T-helper 17 cell (primary cell): ENCODE measurements at places on chromosomes 4 and X.

- DNase-seq: no peak
Observed at GRCh38 chr4:113739197-113739596, 22.3 kb downstream of the CAMK2D start.

GRCh38 chr4:41625531-41625930 lies 87.6 kb downstream of the LIMCH1 start:
- DNase-seq: no peak

DNA sequence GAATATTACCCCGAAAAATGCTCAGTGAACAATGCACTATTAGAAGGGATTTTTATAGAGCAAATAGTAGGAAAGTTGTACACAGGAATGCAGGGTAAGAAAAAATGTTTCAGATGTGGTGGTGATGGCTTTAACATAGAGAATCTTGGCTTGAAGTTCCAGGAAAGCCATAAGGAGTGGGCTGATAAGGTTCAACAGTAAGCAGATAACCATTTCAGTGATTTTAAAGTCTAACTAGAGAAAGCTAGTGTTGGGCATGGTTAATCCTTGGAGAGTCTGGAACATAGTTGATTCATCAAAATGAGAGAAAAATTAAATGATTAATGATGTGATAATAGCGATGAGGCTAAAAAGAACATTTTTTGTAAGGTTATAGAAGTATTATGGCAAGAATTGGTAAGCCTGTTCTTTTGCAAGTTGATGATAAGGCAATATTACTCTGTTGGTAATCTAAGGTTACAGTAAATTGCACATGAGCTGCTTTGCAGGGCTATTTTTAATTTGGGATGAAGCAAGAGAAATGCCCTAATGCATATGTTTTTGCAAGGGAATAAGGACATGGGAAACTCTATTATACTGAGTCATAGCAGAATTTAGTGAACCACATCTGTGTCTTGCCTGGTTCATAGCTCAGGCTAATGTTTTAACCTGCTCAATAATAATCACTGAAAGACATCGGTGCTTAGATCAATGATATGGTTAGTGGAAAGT lies 44.3 kb downstream of the GALNTL6 start:
- no peak for DNase-seq

DNA sequence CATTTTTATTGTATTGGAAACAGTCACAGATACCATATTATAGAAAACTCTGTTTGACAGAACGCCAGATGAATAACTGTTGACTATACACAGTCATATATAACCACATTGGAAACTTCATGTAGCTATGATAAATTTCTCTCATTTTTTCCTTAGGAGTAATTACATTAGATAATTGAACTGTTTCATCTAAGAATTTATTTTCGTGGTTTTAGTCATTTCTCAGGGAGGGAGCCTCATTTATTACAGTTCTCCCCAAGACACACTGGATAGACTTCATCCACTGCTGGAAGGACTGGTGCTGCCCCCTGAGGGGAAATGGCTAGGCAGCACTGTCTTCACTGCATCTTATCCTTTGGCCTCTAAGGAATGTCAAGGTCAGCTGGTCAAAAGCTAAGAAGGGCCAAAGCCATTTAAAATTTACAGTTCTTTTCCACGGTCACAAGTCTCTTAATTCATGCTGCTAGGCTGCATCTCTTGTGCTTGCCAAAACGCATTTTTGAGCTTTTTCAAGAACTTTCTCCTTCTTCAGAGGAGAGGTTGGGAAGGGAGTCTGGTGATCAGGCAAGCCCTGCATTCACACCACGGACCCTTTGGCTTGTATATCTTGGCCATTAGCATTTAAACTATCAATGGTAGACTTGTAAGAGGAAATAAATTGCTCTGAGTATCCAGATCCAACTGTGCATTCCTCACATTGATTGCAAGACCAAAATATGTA lies 145.1 kb downstream of the CBR4 start:
- no peak for DNase-seq

DNA sequence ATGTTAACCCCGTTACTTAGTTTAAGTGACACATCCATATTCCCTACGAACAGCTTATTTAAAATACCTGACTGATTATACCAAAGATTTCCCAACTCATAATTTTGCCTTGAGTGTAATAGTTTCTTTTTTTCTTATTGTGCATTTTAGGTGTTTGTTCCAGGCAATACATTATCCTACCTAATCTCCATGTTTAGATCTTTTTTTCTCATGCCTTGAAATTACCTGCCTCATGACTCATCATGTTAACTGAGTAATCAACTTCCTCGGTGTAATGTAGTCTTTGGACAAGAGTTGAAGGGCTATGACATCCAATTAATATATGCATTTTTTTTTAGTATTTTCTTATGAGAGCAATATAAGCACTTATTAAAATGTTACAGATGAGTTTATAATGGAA lies 228.7 kb upstream of the ANKRD50 start:
- no peak for DNase-seq

- DNase-seq: no peak
Observed at GRCh38 chrX:121987163-121987562, 939.8 kb downstream of the GLUD2 start.

DNA sequence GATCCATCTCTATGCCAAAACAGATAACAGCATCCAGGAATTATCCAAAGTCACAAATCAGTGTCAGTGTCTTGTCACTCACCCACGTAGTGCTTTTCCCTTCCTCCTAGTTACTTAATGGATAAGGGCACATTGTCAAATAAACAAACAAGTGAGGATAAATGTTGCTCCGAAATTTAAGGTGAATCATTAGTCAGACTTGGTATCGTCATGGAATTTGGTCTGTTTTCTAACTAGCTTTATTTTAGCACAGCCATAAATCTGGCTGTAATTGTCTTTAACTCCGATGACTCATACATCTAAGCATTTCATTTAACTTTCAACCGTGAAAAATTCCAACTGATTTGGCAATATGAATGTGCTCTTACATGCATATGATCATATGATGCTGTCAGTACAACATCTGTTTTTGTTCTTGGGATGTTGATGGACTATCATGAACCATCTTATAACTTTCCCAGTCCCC lies 83.3 kb downstream of the SNCA start:
- no peak for DNase-seq

GRCh38 chrX:150693725-150694574 lies 754 bp downstream of the MTMR1 start:
- peak; percentile 53 for DNase-seq

GRCh38 chr4:108427946-108428485 lies 192.4 kb upstream of the RPL34 start:
- DNase-seq: no peak

GRCh38 chr4:114563536-114564315 lies 34.9 kb upstream of the UGT8 start:
- DNase-seq: no peak

DNA sequence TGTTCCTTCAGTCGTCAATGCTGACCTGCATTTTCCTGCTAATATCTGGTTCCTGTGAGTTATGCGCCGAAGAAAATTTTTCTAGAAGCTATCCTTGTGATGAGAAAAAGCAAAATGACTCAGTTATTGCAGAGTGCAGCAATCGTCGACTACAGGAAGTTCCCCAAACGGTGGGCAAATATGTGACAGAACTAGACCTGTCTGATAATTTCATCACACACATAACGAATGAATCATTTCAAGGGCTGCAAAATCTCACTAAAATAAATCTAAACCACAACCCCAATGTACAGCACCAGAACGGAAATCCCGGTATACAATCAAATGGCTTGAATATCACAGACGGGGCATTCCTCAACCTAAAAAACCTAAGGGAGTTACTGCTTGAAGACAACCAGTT lies 12.6 kb downstream of the TLR8 start:
- DNase-seq: no peak

DNA sequence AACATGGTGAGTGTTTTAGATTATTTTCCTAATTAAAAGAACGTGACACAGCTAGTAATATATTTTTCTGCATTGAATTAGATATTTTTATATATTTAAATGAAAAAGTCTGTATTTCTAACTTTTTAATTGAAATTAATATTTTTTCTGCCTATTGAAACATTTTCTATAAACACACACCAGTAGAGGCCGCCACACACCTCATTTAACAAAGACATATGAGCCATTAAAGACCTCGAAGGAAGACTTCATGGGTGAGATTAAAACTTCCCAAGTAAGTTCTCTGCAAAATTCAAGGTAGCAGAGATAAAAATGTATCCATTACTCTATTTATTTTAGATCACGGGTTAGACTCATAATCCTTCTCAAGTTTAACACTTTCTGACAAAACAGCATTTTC lies 8.3 kb downstream of the SLITRK2 start:
- no peak for DNase-seq

DNA sequence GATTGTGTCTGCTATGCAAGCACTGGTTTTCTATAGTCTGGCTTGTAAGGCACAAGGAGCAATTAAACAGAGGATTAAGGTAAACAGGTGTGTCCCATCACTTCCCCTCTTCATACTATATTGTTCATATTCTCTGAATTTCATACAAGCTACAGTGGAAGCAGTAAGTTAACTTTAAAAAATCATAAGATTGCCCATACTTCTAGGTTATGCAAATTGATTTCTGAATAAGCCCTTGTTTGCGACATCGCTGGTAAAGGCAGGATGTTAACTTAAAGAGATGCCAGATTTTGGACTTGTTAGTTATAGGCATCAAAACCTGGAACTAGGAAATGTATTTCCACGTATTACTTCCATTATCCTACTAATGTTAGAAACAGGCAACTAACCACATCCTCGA lies 1.0 kb upstream of the TMEM131L start:
- DNase-seq: no peak

DNA sequence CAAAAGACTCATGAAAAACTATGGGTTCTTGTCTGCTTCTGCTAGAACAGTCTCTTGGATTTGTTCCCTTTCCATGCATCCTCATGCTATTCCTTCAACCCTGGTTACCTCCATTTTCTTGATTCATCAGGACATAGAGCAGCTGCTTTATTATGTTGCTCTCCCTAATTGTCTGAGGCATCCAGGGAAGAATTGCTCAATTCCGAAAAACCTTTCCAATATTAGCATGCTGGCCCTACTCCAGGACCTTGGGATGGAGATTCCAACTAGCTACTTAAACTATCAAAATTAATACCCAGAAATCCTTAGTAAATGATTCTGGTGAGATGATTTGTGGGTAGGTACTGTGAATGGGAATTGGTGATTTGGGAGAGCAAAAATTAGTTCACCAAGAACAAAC lies 56.6 kb upstream of the FAM47B start:
- DNase-seq: no peak

- no peak for DNase-seq
Observed at GRCh38 chrX:113473418-113473817, 632.8 kb upstream of the AMOT start.

GRCh38 chr4:25223802-25224375 lies 9.9 kb upstream of the PI4K2B start:
- no peak for DNase-seq

DNA sequence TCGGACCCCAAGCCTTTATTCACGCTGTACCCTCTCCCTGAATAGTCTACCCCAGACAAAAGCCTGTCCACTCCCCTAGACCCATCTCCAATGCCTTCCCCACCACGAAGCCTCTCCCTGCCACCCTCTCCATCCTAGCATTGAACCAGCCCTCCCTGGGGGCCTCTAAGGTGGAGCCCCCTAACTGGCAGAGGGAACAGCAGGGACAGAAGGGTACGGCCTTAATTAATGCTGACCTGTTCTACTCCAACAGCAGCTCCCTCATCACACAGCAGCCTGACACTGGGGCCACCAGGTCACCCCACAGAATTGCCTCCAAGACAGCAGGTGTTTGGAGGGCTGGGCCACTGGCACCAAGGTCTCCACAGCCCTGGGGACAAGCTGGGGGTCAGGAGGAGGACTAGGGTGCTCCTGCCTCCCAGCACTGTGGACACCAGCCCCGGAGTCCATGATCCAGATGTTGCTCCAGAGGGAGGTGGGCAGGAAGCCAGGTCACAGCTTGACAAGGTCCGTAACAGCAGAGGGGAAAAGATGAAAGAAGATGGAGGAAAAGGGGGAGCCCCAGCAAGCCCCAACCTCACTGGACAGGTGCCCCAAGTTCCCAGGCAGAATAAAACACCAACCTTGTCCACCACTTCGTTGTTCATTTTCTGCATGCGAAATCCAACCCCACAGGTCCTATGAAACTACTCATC lies 3.7 kb downstream of the CRMP1 start:
- no peak for DNase-seq

DNA sequence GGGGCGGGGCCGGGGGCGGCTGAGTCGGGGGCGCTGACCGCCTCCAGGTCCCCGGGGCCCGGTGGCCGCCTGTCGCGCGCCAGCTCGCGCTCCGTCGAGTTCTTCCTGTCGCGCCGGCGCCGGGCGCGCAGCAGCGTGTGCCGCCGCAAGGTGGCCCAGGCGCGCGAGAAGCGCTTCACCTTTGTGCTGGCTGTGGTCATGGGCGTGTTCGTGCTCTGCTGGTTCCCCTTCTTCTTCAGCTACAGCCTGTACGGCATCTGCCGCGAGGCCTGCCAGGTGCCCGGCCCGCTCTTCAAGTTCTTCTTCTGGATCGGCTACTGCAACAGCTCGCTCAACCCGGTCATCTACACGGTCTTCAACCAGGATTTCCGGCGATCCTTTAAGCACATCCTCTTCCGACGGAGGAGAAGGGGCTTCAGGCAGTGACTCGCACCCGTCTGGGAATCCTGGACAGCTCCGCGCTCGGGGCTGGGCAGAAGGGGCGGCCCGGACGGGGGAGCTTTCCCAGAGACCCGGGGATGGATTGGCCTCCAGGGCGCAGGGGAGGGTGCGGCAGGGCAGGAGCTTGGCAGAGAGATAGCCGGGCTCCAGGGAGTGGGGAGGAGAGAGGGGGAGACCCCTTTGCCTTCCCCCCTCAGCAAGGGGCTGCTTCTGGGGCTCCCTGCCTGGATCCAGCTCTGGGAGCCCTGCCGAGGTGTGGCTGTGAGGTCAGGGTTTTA lies 1.5 kb downstream of the ADRA2C start:
- DNase-seq: no peak

- no peak for DNase-seq
Observed at GRCh38 chr4:133483600-133484246, 334.6 kb downstream of the PCDH10 start.

- no peak for DNase-seq
Observed at GRCh38 chrX:47568656-47569295, 7.8 kb downstream of the ARAF start.

- no peak for DNase-seq
Observed at GRCh38 chr4:80237992-80238391, 28.5 kb upstream of the FGF5 start.

GRCh38 chr4:12697970-12698369 lies 786.2 kb downstream of the RAB28 start:
- no peak for DNase-seq

DNA sequence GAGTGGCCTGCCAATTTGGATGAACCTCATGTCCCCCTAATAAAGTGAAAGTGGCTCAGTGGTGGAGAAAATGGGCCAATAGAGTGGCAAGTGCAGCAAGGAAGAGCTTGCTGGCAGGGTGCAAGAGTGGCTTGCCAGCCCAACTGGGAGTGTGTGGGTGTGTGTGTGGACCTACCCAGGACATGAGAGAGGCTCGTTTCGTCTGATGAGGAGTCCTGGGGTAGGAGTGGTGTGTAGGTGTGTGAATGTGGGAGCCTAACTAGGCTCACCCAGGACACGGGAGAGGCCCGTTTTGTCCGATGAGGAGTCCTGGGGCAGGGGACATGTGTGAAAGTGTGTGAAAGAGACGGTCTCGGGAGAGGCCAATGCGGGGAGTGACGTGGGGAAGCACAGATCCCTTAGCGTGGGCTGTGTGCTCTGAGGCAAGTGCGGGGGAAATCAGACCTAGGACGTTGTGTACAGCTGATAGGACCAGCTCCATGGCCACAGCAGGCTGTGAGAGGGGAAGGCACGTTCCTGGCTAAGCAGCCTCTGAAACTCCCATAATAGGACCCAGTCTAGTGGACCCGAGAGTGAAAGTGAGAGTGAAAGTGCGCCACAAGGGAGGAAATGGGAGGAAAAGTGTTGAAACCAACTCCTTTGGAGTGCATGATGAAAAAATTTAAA lies 5.3 kb downstream of the GAGE10 start:
- DNase-seq: no peak
